Thyroid gland (tissue), 4 donors: ENCODE measurements at places on chromosomes 13 and 19. TPM values are rescaled to one million over a fixed set of nuclear protein-coding genes. Genes with fewer than 3 reads are reported as not detected.
A peak's percentile ranks its signal among the peaks of the same experiment; 100 is the strongest.

Gene CLEC17A
- total RNA-seq = not detected

GRCh38 chr13:20525144-20525600, 485 bp downstream of the CRYL1 start:
- peak; percentile 38 for DNase-seq

DNA sequence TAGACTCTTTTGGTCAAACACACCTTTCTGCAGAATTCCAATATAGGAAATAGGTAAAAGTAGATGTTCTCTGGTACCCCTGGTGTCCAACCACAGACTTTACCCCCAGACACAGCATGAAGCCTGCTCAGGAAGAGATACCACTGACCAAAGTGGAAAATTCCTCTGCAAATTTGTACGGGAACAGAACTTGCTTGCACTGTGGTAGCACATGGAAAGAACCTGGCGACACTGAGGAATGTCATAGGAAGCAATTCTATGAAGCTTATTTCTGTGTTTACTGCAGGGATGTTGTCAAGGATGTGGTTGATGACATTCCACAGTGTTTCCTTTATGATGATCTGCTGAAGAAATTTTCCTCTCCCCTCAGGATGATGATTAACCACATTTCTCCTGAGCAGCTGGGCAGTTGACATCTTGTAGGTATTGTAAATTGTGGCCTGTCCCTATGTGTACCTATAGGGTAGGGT, 48.9 kb upstream of the TNFSF11 start:
- no peak for DNase-seq

Gene SIGLEC8
- total RNA-seq = not detected

Gene PPP1R12C
- 72.5 TPM for total RNA-seq

DNA sequence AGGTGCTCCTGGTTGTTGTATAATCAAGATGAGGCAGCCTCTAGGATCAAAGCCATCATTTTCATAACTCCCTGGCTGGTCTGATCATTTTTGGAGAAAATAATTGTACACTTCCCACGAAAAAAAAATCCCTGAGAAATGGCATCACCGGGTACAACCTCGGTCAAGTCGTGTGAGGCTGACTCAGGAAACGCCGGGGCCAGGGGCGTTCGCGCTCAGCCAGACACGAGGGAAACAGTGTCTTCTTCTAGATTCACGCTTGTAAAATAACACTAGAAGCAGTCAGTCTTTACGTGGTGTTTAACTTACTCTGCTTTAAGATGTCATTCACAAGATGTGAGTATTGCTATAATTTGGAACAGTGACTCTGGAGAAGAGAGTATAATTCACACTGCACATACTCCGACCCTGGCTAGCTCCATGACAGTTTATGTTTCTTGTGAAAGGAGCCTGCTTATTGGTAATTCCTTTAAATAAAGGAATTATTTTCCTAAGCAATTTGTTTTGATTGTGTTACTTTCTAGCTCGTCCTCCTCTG, 109.0 kb upstream of the SOX1 start:
- no peak for DNase-seq

DNA sequence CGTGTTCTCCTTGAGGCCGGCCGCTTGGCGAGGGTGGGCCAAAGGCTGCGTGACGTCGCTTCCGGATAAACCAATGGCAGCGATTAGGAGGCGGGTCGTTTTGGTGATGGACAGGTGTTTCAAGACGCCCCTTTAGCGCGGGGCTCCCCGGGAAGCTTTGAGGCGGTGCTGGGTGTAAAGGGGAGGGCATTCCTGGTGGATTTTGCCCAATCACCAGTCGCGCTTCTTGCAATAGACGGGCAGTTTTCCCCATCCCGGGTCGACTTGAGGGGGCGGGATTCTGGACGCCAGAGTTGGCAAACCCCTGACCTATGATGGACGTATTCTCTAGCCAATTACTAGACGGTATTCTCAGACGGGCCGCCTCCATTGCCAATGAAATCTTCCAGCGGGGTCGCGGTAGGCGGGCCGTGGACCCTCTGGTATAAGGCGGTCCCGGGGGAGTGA, 264 bp upstream of the PRMT1 start:
- DNase-seq = peak; percentile 100

- peak; percentile 42 for DNase-seq
These were observed 5.2 kb downstream of the AKT2 start for GRCh38 chr19:40279761-40280607.

DNA sequence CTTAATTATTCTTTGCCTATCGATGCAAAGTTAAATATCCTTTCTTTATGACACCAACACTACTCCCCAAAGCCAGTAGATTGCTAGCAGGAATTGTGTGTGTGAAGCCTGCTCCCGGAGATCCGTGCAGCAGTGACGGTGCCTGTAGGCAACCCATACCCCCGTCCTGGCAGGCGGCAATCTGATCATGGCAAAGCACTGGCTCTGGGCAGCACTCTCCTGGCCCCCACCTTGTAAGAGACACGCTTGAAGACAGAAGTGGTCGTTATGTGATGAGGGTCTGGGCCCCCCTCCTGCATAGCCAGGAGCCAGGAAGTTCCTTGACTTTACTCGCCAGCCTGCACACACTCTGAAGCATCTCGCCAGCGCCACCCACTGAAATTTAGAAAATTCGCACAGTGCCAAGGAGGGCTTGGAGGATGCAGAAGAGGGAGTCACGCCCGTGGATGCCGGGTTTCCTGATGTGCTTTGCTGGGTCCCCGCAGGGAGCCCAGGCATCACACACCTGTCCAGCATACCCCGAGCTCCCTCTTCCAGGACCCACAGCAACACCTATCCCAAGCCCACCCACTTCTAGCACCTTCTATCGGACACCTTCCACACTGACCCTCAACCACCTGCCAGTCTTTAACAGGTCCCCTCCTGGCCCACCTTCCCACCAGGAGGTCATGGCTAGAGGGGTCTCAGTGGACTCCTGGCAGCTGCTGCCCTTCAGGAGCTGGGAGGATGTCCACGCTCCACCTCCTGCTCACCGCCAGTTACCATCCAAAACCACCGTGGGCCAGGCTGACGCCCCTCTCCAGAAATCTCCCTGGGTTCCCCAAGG, 54.5 kb downstream of the CEBPG start:
- no peak for DNase-seq
